ENCODE measurements at places on chromosomes 11 and 22.

- no peaks in the 10 kb centered on the region for H3K4me1 ChIP-seq
- DNase-seq = no peak
- peaks cover 7% of the 10 kb centered on the region for H3K27me3 ChIP-seq
Observed at GRCh38 chr11:130050257-130050656, 19.4 kb upstream of the APLP2 start.

GRCh38 chr11:62020661-62021060, 53.2 kb upstream of the FTH1 start:
- no peak for DNase-seq
- peak overlapping the region; percentile 53 for H3K27ac ChIP-seq
- peaks cover 6% of the 10 kb centered on the region for H3K4me1 ChIP-seq
- H3K4me3 ChIP-seq = no peak overlapping the region
- peaks cover 6% of the 10 kb centered on the region for H3K36me3 ChIP-seq

DNA sequence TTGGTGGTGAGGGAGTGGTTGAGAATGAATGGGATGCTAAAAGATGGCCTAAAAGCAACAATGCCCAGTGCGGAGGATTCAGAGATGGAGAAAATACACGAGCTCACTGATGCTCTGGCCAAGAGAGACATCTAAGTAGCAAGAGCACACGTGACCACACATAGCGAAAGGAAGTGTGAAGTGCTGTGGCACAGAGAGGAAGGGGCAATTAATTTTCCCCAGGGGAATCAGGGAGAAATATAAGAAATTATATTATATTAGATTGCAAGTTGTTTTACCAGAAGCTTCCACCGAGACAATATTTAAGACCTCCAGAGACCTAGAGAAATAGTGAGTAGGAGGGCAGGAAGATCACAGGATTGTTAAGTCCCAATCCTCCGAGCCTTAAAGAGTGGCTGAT, 80.6 kb downstream of the RCN1 start:
- no peaks in the 10 kb centered on the region for H3K27me3 ChIP-seq
- no peak overlapping the region for H3K27ac ChIP-seq
- no peaks in the 10 kb centered on the region for H3K4me1 ChIP-seq
- H3K4me3 ChIP-seq = no peak overlapping the region
- DNase-seq = no peak

GRCh38 chr11:859394-860131, 16.9 kb downstream of the TSPAN4 start:
- H3K36me3 ChIP-seq = peaks cover 7% of the 10 kb centered on the region
- DNase-seq = no peak
- no peaks in the 10 kb centered on the region for H3K27me3 ChIP-seq
- H3K4me3 ChIP-seq = no peak overlapping the region

DNA sequence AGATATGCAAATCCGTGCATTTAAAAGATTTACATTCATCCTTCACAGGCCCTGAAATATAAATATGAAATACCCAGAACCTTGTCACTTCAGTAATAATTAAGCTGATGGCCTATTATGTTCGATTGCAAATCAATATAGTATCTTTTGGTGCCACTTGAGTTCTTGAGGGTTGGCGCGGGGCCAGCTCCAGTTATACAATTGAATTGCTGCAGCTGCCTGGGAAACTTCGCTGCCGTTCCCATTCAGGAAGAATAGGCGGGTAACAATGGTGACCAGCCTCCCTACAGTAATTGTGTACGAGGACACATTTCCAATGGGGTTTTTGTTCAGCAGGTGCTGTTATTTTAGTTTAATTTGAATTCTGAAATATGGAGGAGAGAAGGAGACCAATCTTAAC, 451.2 kb downstream of the INSC start:
- H3K27ac ChIP-seq = no peak overlapping the region
- no peak overlapping the region for H3K4me3 ChIP-seq
- DNase-seq = no peak
- no peaks in the 10 kb centered on the region for H3K27me3 ChIP-seq
- no peaks in the 10 kb centered on the region for H3K4me1 ChIP-seq
- H3K36me3 ChIP-seq = no peaks in the 10 kb centered on the region

DNA sequence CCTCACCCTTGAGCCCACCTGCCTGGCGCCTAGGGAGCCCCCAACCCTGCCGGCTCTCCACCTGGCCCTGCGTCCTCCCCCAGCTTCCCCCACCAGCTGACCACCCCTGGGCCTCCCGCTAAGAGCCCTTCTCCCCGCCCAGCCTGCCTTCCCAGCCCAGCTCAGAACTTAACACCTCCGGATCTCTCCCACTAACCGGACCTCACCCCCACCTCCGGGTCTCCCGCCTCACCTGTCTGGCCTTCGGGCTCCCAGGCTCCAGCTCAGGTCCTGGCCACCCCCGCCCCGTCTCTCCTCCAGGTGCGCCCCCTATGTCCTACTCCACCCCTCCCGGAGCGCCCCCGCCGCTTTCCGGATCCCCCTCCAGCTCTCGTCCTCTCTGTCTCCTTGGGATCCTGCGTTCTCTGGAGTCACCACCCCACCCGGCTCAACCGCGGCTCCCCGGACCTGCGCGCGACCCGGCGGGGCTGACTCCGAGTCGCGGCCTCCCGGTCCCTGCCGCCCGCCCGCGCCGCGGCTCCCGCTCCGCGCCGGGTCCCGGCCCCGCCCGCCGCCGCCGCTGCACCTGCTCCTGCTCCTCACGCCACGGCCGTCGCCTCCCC, at the start of gene KCNJ11:
KCNJ11 (minus strand) TSS at position 51 of the 602 bp plus-strand sequence. CDS start 568 bp downstream, outside the sequence.
- DNase-seq = no peak
- H3K4me3 ChIP-seq = peak within 1 kb of the TSS; percentile 91
- H3K27ac ChIP-seq = peak within 1 kb of the TSS; percentile 65
- H3K36me3 ChIP-seq = no peaks in the 10 kb centered on the region
- H3K4me1 ChIP-seq = peaks cover 4% of the 10 kb centered on the region
- no peaks in the 10 kb centered on the region for H3K27me3 ChIP-seq

DNA sequence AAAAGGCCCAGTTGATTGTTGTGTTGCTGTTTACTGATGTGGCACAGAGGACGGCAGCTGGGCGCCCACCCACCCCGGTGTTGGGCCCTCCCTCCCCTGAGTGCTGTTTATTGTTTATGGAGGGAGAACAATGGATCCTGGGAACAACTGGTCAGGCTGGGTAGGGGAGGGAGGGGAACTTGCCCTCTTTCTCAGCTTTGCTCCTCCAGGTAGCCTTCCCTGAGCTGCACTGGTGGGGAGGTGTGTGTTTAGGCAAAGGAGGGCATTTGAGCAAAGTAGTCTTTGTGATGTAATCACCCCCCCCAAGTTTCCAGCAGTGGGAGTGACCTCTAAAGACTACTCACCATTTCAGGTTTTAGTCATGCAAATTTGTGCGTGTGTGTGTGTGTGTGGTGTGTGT, 1035.3 kb downstream of the NTM start:
- H3K36me3 ChIP-seq = no peaks in the 10 kb centered on the region
- H3K27me3 ChIP-seq = no peaks in the 10 kb centered on the region
- DNase-seq = no peak
- H3K4me3 ChIP-seq = no peak overlapping the region

GRCh38 chr11:17400048-17400775, 11.8 kb upstream of the KCNJ11 start:
- no peaks in the 10 kb centered on the region for H3K36me3 ChIP-seq
- no peak overlapping the region for H3K4me3 ChIP-seq
- no peaks in the 10 kb centered on the region for H3K27me3 ChIP-seq
- H3K4me1 ChIP-seq = no peaks in the 10 kb centered on the region
- DNase-seq = no peak

- H3K27me3 ChIP-seq = peaks cover 28% of the 10 kb centered on the region
- no peak overlapping the region for H3K27ac ChIP-seq
- no peaks in the 10 kb centered on the region for H3K4me1 ChIP-seq
- no peak for DNase-seq
- no peaks in the 10 kb centered on the region for H3K36me3 ChIP-seq
- H3K4me3 ChIP-seq = no peak overlapping the region
Observed at GRCh38 chr11:15276621-15277020, 161.9 kb downstream of the INSC start.

DNA sequence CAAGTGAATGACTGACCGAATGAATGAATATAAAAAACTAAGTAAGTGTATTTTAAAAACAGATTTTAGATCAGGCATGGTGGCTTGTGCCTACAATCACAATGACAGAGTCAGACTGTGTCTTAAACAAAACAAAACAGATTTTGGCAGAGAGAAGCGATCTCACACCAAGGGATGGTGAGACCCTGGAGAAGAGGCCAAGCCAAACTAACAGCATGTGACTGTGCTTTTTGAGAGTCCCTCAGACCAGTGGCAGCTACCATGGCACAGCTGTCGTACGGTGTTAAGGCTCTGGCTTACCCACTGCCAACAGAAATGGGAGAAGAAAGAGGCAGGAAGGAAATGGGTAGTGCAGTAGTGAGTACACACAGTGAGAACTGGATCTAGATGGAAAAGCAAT, 60.6 kb downstream of the SGSM3 start:
- peaks cover 60% of the 10 kb centered on the region for H3K36me3 ChIP-seq
- no peak overlapping the region for H3K27ac ChIP-seq
- H3K27me3 ChIP-seq = no peaks in the 10 kb centered on the region
- DNase-seq = no peak

GRCh38 chr11:130815956-130816355, 100.3 kb downstream of the SNX19 start:
- no peaks in the 10 kb centered on the region for H3K4me1 ChIP-seq
- peaks cover 51% of the 10 kb centered on the region for H3K27me3 ChIP-seq
- no peaks in the 10 kb centered on the region for H3K36me3 ChIP-seq
- no peak overlapping the region for H3K4me3 ChIP-seq
- no peak overlapping the region for H3K27ac ChIP-seq

DNA sequence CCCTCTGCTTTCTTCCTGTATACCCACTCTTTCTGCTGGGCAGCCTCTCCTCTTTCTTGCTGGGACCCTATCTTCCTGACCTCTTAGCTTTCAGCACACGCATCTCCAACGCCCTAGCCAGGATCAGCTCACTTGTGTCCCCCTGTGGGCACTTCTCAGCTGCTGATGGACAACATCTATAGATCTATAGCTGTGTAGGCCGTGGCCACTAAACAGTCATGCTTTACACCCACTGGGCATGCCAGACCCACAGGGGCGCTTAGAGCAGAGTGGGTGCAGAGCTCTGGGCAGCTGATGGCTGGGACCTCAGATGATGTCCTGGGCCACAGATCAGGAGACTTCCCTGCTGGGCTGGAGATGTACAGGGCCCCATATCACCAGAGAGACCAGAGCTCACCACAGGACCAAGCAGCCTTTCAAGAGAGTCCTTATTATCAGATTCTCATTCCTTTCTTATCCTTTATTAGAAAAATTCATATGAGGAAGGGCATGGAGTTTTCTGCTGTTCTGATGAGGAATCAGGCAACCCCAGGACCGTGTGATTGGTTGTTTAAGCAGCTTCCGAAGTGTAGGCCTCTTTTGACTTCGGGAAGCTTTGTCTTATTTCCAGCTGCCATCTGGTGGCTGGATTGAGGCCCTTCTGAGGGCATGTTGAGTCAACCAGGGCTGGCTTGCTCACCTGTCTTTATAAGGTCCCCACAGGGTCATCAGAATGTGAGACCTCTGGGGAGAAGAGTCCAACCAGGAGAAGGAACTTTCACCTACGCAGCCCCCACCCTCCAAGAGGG, 60.5 kb downstream of the OSBP2 start:
- no peaks in the 10 kb centered on the region for H3K36me3 ChIP-seq
- no peaks in the 10 kb centered on the region for H3K4me1 ChIP-seq
- DNase-seq = peak; percentile 27
- H3K4me3 ChIP-seq = no peak overlapping the region
- H3K27ac ChIP-seq = no peak overlapping the region

- no peaks in the 10 kb centered on the region for H3K36me3 ChIP-seq
- H3K27ac ChIP-seq = no peak overlapping the region
- peaks cover 17% of the 10 kb centered on the region for H3K27me3 ChIP-seq
- no peak for DNase-seq
Observed at GRCh38 chr11:85582111-85582510, 45.0 kb downstream of the DLG2 start.

- no peaks in the 10 kb centered on the region for H3K36me3 ChIP-seq
- no peak overlapping the region for H3K4me3 ChIP-seq
- peaks cover 3% of the 10 kb centered on the region for H3K27me3 ChIP-seq
- no peaks in the 10 kb centered on the region for H3K4me1 ChIP-seq
- H3K27ac ChIP-seq = no peak overlapping the region
Observed at GRCh38 chr22:22669093-22669492, 24.7 kb downstream of the GGTLC2 start.

DNA sequence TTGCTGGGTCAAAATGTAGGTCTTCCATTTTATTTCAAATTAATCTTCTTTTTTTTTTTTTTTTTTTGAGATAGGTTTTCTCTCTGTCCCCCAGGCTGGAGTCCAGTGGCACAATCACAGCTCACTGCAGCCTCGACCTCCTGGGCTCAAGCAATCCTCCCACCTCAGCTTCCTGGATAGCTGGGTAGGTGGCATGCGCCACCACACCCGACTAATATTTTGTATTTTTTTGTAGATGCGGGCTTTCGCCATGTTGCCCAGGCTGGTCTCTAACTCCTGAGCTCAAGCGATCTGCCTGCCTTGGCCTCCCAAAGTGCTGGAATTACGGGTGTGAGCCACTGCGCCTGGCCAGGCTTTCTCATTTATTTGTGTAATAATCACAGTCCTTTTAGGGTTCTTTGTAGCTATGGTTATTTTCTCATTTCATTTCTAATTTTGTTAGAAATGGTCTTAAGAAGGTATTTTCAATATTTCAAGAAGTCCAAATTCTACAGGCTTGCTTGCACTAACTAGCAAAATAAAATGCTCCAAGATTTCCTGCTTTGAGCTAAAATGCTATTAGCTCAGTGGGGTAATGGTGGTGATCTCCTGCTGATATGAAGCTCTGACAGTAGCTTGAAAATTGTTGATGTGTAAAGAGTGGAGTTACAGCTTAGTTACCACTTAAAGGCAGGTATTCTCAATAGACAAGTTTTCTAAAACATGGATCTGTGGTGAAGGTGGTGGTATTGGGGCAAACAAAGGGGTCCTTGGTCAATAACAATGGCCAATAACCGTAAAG, 50.0 kb downstream of the RBX1 start:
- no peak overlapping the region for H3K27ac ChIP-seq
- no peak overlapping the region for H3K4me3 ChIP-seq
- no peaks in the 10 kb centered on the region for H3K4me1 ChIP-seq
- peaks cover 3% of the 10 kb centered on the region for H3K36me3 ChIP-seq

- H3K27ac ChIP-seq = no peak overlapping the region
- peaks cover 5% of the 10 kb centered on the region for H3K4me1 ChIP-seq
- H3K36me3 ChIP-seq = no peaks in the 10 kb centered on the region
- H3K4me3 ChIP-seq = no peak overlapping the region
- no peak for DNase-seq
Observed at GRCh38 chr11:88482871-88483301, 145.3 kb upstream of the CTSC start.

GRCh38 chr11:32433914-32434355, 1.4 kb downstream of the WT1 start:
- peak overlapping the region; percentile 27 for H3K4me3 ChIP-seq
- no peak for DNase-seq
- peaks cover 94% of the 10 kb centered on the region for H3K27me3 ChIP-seq
- no peak overlapping the region for H3K27ac ChIP-seq
- peaks cover 13% of the 10 kb centered on the region for H3K4me1 ChIP-seq

DNA sequence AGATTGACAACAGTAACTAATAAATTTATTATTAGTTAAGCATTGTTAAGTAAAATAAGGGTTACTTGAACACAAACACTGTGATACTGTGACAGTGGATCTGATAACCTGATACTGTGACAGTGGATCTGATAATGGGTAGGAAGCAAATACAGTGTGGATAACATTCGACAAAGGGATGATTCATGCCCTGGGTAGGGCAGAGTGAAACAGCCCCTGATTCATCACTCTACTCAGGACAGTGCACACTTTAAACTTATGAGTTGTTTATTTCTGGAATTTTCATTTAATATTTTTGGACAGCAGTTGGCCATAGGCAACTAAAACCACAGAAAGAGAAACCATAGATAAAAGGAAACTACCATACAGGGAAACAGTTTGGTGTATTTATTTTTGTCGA, 60.8 kb upstream of the CTSC start:
- H3K36me3 ChIP-seq = peaks cover 2% of the 10 kb centered on the region
- no peak overlapping the region for H3K27ac ChIP-seq
- H3K4me1 ChIP-seq = peaks cover 3% of the 10 kb centered on the region
- H3K27me3 ChIP-seq = no peaks in the 10 kb centered on the region
